BJ (cell line): ENCODE measurements at places on chromosomes 12 and 14.

DNA sequence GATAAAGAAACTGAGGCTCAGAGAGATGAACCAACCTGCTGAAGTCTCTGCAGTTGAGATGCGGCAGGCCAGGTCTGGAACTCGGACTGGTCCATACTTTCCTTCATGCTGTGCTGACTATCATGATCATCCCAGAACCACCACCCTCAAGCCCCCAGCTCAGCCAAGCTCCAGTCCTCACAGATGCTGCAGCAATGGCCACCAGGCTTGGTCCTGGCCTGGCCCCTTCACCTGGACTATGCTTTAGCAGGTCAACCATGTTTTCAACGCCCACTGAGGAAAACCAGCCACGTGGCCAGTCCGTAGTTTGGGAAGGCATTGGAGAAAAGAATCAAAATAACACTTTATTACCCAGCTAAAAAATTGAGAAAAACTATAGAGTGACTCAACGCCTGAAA is 1.4 kb downstream of the GPR68 start:
- no peak for DNase-seq

DNA sequence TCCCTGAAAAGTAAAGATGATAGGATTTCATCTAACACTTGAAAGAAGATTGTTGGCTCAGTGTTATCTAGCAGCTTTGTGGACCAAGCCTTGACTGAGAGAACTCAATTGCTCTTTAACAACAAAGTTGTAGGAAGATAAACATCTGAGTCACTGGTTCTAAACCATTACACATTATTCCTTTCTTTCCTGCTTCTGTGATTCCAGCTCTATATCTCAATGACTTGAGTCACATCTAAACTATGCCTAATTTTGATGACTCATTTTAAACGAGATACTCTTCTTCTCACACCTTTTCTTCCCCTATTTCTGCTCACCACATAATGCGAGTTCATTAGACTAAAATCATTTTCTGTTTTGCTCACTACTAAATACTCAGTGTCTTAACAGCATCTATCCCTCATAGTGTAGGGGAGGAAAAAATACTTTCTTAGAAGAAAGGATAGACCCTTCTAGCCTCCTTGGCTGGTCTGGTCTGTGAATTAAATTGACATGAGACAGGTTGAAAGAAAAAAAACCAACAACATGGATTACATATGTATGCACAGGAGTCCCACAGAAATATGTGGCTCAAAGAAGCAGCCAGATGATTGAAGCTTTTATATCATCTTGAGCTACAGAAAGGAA is 201.4 kb downstream of the C12orf50 start:
- no peak for DNase-seq

- DNase-seq = no peak
Measured at GRCh38 chr12:1184402-1184801, 193.4 kb downstream of the ERC1 start.

DNA sequence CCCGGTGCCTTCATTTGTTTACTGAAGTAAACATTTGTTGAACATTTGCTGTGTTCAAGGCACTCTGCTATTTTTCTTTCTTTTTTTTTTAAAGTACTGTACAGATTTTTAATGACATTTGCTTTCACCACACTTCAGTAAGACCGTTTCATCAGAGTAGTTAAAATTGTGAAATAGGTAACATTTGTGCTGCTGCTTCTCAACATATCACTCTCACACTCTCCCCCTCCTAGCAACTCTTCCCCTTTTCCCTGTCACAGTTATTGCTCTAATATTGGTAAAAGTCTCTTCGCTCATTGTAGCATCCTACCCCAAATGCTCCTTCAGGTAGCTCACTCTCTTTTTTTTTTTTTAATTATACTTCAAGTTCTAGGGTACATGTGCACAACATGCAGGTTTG is 49.6 kb downstream of the SRGAP1 start:
- no peak for DNase-seq

DNA sequence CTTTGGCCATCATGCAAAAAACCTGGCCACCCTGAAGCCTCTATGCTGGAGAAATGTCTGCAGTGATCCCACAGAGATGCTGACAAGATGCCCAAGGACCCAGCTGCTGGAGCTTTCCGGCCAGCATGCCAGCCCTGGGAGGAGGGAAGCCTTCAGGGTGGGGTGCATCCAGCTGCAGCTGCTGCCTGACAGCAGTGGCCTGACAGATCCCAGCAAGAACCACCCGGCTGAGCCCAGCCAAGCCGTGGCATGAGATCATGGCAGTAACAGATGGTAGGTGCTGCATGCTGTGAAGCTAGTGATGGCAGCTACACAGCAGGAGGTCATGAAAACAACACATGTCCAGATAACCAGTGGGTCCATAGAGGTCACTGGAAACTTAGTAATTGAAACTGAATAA is 13.8 kb downstream of the CLBA1 start:
- DNase-seq = no peak

DNA sequence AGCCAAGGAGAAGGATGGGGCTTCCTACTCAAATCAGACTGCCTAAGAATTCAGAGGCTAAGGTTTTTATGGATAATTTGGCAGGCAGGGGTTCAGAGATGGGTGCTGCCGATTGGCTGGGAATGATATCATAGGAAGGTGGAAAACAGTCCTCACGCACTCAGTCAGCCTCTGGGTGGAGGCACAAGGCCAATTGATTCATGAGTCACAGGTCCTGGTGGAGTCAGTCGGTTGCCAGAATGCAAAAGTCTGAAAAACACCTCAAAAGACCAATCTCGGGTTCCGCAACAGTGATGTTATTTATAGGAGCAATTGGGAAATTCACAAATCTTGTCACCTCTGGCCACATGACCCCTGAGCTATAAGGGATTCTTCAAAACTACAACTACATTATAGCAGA is 105.5 kb downstream of the GXYLT1 start:
- no peak for DNase-seq

- DNase-seq = no peak
Measured at GRCh38 chr14:105476831-105477659, 2.4 kb downstream of the CRIP2 start.

DNA sequence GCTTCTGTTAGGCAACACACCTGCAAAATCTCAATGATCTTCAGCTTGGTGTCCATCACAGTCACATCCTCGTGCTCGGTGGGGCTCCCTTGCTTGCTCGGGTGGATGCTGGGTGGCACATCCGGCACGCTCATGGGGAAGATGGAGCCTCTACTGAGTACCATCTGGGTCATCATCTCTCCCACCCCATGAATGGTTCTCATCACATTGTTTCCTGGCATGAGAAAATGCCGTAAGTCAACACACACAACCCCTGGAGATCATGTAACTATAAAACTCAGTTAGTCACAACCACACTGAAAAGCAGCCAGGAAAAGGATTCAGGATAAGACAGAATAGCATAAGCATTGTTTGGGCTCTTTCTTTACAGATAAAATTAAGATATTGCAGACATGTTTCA is 201.1 kb downstream of the ITPR2 start:
- no peak for DNase-seq

DNA sequence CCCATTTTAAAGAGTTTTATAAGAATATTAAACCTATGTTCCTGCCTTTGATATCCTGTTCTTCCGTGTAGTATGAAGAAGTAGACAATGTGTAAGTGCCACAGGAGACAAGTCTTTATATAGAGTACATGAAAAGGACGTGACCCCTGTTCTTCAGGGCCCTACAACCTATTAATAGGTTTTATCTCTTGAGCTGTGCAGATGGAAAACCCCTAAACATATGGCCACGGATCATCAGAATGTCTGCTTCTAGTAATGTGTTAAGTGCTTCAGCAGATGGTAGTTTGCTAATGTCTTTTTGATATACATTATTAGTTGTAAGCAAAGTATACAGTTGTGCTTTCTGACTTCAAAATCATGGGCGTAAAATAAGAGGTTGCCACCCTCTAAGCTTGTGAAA is 228.5 kb downstream of the PTPRO start:
- no peak for DNase-seq

GRCh38 chr14:35045798-35046047 is 349 bp upstream of the FAM177A1 start:
- no peak for DNase-seq

- DNase-seq = no peak
Measured at GRCh38 chr12:98678236-98678945, 33.3 kb downstream of the APAF1 start.

DNA sequence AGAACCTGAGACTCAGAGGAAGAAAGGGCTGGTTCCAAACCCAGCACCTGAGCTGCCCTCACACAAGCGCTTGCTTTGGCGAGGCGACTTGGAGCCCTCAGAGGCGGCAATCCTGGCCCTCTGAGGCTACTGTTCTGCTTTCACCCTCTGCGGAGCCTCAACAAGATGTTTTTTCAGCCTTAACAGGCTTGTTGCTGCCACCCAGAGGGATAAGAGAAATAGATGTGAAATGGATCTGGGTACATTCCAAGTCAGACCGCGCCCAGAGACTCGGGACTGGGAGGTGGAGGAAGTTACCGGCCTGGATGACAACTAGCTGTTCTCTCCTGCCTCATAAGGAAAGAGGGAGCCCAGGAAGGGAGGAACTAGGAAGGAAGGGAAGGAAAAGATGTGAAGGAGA is 89.6 kb downstream of the TTC7B start:
- DNase-seq = peak; percentile 15

- DNase-seq = no peak
Measured at GRCh38 chr14:34147461-34147860, 196.6 kb upstream of the EGLN3 start.

DNA sequence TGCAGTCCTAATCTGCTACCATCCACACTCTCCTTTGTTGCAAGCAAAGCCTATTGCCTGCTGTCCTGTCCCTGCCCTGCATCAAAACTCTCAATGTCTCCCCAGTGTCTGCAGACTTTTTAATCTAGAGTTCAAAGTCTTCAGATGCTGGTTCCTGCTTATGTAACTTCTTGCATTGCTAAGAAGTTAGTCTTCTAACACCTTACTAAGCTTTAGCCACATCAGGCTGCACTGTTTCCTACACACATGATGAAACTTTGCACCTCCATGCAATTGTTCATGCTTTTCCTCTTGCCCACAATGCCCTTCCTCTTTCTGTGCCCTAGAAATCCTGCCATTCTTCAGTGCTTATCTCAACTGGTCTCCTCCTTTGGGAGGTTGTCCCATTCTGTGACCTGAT is 16.2 kb upstream of the DICER1 start:
- no peak for DNase-seq

DNA sequence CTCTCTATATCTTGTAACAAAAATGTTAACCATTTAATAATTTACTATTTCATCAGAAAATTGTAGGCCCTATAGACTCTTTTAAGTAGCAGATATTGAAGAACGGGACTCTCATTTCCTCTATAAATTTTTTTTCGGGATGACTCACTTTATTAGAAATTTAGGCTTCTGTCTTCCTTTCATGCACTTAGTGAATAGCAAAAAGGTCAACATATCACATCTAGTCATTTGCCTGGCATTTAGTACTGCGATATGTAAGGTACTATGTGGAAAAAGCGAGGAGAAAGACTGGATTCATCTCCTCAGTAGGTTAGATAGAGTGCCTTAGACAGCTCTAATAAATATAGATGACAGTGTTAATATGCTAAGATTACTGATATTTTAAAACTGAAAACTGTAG is 166.3 kb upstream of the PTPRQ start:
- DNase-seq = no peak

GRCh38 chr12:104695453-104696148 is 238.9 kb downstream of the CHST11 start:
- no peak for DNase-seq

GRCh38 chr14:50312734-50313054 is 570 bp downstream of the DMAC2L start:
- DNase-seq = no peak

- no peak for DNase-seq
Measured at GRCh38 chr14:27862684-27863083, 903.9 kb upstream of the FOXG1 start.
